ENCODE measurements at places on chromosomes 5 and 9.

DNA sequence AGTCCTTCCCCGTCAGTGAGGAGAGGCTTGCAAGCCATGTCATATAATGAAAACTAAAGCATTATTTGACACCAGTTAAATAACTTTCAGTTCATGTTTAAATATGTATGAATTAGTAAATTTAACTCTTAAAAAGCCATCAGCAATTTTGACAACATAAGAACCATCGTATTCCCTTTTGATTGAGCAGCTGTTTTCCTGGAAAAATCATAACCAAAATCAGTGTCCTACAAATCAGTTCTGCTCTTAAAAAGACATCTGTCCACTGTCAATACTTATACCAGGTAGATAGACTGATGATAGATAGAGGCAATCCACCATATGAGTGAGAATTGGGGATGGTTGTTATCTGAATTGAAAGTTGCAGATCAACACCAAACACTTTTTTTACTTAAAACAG, 2.3 kb downstream of the DIRAS2 start:
- no peak for DNase-seq

DNA sequence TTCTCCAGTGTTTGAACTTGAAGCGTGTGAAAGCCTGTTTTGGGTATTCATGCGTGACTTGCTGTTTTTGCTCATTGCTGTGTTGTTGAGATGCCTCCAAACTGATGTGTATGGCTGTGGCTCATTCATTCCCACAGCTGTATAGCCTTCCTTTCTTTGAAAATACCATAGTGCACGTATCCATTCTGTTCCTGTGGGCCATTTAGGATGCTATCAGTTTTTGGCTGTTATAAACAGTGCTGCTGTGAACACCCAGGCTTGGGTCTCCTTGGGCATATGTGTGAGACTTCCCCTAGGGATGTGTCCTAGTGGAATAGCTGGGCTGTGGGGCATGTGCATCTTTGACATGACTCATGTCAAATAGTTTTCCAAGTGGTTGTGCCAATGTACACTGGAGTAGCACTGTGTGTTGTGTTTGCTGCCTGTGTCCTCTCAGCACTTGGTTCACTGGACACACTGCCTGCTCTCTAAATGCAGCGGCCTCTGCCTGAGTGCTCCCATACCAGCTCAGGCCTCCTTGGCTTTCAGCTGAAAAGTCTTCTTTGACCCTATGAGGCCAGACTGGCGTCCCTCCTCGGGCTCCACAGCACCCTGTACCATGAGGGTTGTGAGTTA, 102.6 kb upstream of the TBC1D2 start:
- no peak for DNase-seq

GRCh38 chr5:64514612-64515011, 8.8 kb downstream of the RGS7BP start:
- DNase-seq = no peak

DNA sequence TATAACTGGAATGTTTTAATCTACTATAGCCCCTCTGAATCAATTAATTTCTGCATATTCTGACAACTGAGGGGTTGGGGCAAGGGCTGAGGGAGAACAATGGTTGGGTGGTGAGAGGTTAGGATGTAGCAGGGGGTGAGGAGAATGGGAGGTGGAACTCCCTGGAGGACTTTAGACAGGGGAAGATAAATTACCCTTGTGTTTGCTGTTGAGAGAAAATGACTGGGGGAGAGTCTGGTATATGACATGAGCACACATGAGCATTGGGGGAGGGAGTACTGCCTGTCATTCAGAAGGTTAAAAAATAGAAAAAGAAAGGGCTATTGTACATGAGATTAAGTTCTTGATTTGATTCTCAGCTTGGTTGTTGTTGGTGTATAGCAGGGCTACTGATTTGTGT, 37.2 kb upstream of the PAPPA start:
- DNase-seq = no peak

DNA sequence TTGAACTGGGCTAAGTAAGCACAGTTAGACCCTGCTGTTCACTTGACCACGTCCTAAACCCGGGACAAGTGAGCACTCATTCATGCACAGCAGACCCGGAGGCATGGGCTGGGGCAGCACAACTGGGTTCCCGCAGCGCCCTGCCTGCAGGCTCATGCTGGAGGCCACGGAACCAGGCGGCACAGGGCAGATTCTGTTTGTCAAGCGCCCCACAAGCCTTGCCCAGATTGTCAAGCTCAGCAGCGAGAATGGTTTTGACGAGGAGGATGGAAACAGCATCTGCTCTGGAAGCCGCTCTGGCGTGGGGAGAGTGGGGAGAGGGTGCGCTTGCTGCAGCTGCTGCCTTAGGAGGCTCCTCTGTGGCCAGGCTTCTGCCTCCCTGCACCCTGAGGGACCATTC, 32.7 kb downstream of the PRRT1B start:
- DNase-seq = no peak

- no peak for DNase-seq
Measured at GRCh38 chr5:131916481-131916880, 29.0 kb downstream of the MEIKIN start.

DNA sequence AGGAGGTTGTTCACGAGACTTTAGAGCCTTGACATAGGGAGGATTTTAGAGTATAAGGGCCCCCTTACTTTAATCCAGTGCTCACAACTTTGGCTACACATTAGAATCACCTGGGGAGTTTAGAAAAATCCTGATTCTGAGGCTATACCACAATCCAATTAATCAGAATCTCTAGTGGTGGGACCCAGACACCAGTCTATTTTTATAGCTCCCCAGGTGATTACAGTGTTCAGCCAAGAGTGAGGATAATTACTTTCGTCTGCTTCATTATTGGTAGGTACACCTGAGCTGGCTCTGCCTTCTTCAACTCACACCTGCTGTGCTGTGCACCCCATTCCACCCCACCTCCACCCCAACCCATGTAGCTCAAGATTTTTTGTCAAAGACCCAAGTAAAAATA, 141.3 kb upstream of the EPB41L4A start:
- no peak for DNase-seq

GRCh38 chr5:18078157-18078556, 443.9 kb downstream of the TAF11L14 start:
- no peak for DNase-seq

DNA sequence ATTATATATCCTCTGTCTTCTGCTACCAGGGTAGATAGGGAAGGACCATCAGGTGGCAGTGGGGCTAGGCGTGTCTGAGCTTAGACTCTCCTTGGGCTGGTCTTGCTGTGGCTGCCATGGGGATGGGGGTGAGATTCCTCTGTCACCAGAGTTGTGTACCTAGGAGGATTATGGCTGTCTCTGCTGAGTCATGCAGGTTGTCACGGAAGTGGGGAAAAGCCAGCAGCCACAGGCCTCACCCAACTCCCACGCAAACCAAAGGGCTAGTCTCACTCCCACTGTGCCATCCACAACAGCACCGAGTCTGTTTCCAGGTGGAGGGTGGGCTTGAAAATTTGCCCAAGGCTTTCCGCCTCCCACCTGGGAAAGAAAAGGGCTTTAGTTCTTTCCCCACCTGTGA, 476.1 kb downstream of the CYLC2 start:
- no peak for DNase-seq

- DNase-seq = no peak
Measured at GRCh38 chr5:17432569-17432968, 65.5 kb upstream of the TAF11L2 start.

GRCh38 chr5:4229414-4230292, 634.0 kb downstream of the IRX1 start:
- DNase-seq = no peak

GRCh38 chr9:135690836-135691570, 8.3 kb downstream of the SOHLH1 start:
- no peak for DNase-seq

DNA sequence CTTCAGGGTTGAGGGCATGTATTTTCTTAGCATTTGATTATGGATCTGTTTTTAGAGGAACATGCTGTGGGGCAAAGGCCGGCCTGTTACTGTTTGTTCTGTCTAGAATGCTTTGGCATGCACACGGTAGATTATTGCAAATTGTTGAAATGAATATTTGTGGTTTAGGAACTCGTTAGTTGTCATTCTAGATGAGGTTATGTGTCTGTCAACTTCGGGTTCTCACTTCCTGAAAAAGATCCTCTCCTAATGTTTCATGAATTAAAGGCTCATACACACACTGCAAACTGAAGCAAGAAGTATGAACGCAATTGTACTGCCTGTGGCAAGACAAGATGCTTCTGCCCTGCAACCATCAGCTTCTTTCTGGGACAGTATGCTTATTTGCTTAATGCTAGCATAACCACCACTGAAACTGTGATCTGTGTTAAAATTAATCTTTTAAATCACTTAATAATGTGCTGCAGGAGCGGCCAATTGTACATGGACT, 99.6 kb downstream of the BASP1 start:
- DNase-seq = no peak

GRCh38 chr5:31047621-31048020, 145.9 kb upstream of the CDH6 start:
- DNase-seq = no peak

GRCh38 chr9:134039386-134040175, 14.3 kb downstream of the BRD3OS start:
- no peak for DNase-seq

GRCh38 chr9:111938427-111938800, 41.8 kb downstream of the UGCG start:
- DNase-seq = no peak

DNA sequence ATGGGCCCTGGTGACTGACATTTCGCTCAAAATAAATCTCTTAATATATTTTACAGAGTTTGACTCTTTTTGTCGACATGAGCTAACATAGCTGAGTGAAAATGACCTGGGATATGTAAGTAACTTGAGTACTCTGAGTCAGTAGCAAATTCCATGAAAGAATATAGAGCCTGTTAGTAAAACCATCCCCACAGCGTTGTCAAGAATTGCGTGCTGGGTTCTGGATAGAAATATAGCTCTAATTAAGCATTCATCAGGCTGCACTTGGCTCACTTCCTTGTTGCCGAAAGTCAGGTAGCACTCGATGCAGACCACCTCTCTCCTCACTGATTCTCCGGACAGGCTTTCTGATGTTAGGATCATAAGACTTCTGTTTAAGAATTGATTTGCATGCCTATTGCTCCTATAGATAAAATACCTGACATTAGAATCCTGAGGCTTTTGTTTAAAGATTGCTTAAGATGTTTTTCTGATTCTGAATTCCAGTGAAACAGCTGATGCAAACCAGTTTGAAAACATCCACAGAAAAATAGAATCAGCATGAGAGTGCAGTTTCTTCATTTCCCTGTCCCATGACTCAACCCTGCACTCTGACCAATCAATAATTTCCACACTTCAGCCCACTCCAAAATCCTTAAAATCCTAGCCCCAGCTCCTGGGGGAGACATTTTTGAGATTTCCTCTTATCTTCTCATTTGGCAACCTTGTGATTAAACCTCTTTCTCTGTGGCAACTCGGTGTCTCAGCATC, 310.6 kb downstream of the DIRAS2 start:
- peak; percentile 12 for DNase-seq

DNA sequence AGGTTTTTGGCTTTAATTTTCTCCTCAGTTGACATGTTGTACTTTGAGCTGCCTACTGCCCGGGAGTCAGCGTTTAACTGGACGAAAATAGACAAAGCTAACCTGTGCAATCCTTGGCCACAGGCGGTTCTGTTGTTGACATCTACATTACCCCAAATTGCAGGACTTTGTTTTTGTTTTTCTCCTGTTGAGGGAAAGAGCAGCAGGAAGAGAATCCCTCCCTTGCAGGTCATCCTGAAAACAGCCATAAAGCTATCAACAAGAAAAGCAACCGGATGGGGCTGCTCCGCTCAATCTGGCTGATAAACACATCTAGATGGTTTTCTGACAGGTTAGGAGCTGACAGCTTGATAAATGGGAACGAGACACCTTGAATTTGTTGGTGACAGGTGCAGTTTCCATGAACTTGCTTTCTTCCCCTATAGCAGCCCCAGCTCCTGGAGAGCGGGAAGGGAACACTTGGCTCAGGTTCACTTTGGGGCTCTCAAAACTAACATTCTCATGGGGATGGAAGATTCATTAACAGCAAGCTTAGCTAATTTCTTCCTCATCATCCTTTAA, 331.5 kb downstream of the SLIT3 start:
- DNase-seq = peak; percentile 40

DNA sequence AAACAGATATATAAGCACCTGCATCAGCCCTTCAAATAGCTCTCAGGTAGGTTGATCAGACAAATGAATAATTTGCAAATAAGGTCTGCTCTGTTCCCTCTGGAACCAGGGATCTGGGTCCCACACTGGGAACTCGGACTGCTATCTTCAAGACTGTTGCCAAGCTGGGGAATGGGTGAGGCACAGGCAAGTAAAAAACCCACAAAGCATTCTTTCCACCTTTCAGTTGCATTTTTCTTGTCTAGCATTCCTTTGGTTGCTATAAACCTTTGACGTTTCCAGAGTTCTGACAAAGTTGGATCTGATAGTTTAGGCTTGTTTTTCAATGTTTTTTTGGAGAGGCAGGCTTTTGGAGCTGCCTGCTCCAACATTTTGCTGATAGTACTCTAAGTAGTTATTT, 20.1 kb downstream of the FBXL17 start:
- peak; percentile 4 for DNase-seq

DNA sequence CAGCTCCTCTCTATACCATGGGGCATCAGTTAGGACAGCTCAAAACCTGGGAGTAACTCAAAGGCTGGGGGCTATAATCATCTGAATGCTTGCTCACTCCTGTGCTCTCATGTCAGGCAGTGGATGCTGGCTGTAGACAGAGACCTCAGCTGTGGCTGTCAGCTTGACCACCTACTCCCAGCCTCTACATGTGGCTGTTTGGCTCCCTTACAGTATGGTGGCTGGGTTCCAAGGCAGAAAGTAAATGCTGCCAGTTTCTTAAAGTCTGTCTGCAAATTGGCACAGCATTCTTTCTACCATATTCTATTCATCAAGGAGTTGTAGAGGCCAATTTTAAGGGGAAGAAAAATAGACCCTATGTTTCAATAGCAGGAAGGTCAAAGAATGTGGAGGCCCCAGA, 66.9 kb downstream of the TMC1 start:
- no peak for DNase-seq

GRCh38 chr5:168706655-168707069, 127.5 kb upstream of the PANK3 start:
- DNase-seq = peak; percentile 53

DNA sequence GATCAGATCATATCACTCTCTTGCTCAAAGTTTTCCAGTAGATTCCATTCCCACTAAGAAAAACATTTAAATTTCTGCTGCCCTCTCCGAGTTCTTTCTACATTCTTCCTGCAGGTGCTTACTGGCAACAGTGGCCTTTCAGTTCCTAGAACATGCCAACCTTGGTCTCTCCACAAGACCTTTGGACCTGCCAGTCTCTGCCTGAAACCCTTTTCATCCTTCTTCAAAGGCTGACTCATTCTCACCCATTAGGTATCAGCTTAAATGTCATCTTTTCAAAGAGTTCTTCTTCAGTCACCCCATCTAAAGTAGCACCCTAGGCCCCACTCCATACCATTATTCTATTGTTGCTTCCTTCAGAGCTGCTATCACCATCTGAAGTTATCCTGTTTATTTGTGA, 21.8 kb downstream of the PPIC start:
- DNase-seq = no peak

DNA sequence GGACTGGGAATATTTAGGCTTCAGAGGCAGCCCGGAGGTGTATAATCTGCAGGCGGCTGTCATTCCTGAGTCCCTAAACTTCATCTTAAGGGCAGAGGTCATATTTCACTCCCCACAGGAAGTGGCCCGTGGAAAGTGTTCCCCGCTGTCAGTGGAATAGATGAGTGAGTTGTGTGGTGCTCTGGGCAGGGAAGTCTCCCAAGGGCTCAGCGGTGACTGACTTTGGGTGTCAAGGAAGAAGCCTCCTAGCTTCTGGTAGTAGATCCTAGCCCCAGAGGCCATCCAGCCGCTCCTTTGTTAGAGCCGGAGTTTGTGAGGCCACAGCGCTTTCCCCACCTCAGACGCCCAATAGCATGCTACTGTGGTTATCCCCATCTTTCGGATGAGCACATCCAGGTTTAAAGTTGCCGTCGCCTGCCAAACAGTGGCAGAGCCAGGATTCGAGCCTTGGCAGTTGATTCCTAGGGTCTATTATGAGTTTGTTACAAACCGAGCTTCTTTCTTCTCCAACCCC, 38.9 kb upstream of the TIFAB start:
- DNase-seq = no peak
